ENCODE measurements at places on chromosomes 13 and 19. TPM values are rescaled to one million over a fixed set of nuclear protein-coding genes. Genes with fewer than 3 reads are reported as not detected.

Gene DHPS
- total RNA-seq = 49.3 TPM

Gene ERFL
- 0.46 TPM for total RNA-seq

Gene LAIR1
- total RNA-seq = not detected

Gene PDCD2L
- total RNA-seq = 26.1 TPM

Data from A549 treated with Mapracorat at 1 μM for 4 hours (cell line).